ENCODE measurements at places on chromosomes 7 and 10.
A peak's percentile ranks its signal among the peaks of the same experiment; 100 is the strongest.

DNA sequence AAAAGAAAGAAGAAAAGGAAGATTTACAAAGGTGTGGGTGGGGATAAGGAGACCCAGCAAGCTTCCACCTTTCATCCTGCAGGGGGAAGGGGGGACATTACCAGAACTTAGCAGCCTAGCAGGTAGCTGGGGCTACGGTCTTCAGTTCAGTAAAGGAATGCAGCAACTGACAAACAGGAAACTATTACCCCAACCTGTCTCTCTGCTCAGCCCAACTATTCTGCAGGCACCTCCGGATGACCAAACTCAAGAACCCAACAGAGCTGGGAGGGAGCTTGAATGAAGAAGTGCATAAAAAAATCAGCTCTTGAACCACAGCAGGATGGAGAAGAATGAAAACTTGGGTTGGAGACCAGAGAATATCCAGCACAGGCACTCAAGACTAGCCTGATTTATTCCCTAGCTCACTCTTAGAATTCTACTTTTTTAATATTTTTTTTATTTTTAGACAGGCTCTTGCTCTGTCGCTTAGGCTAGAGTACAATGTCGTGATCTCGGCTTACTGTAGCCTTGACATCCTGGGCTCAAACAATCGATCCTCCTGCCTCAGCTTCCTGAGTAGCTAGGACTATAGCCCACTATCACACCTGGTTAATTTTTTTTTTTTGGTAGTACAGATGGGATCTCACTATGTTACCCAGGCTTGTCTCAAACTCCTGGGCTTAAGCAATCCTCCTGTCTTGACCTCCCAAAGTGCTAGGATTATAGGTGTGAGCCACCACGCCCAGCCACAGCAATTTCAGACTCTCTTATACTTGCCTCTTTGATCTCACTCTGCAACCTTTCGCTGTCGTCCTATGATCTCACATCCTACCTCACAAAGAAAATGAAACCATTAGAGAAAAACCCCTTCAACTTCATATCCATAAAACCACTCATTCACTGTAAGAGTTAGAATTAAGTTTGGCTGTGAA, 18.5 kb upstream of the C10orf67 start:
- no peak for DNase-seq

GRCh38 chr7:127000725-127001124, 252.0 kb downstream of the GRM8 start:
- DNase-seq: no peak

DNA sequence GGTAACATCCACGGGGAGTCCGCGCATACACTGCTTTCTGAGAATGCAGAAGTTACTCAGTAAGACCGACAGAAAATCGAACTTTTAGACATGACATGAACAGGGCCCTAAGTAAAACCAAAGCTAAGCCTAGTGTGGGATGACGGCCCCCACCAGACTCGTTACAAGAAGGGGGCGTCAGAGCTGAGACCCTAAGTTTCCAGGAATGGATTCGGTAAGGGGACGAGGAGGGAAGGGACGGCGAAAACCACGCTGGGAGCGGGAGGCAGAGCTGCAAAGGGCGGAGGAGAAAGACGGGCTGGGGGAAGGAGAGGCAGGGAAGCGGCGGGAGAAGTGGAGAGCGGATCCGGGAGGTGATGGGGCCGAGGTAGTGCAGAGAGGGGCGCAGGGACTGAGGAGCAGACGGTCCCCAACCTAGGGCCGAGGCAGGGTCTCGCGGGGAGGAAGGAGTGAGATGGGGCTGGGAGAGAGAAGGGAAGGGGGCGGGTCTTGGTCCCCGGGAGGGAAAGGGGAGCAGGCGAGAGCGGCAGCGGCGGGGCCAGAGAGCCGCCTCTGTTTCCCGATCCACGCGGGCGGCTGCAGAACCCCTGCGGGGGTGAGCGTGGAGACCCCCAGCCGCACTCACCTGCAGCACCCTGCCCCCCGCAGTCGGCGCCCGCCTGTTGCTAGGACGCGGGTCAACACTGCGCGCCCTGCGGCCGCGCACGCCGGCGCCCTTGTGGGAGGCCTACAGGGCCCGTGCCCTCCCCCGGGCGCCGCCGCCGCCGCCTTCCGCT, 513 bp downstream of the ODAD2 start:
- DNase-seq: no peak

GRCh38 chr7:57487957-57488356, 38.0 kb downstream of the ZNF716 start:
- no peak for DNase-seq

- DNase-seq: no peak
Measured at GRCh38 chr10:59135275-59135674, 41.2 kb upstream of the PHYHIPL start.

DNA sequence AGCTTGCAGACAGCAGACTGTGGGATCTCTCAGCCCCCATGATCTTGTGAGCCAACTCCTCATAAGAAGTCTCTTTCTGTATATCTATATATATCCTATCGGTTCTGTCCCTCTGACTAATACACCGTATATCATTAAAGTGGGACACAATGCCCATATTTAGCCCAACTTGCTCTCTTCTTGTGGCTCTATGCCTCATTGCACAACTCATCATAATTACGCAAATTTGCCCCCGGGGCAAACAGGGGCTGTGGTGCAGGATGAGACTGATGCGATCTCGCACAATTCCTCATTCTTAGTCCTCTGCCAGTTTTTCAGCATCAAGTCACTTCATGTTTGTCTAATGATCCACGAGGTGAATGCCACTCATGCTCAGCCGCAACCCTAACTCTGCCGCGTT, 183.2 kb downstream of the PRPF18 start:
- DNase-seq: peak; percentile 65

DNA sequence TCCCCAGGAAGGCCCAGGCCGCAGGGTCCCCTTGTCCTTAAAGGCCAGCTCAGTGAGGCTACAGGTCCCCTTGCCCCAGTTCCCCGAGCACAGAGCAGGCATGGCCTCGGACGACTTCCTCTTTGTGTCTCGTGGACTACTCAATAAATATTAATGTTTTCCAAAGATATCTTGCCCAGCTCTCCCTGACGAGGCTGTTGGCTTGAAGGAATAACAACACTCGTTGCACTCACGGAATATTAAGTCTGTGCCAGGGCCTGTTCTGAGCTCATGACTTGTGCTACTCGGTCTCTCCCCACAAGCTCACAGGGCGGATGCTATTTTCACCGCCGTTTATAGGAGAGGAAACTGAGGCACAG, 68.2 kb downstream of the CUX1 start:
- DNase-seq: no peak

GRCh38 chr10:6148908-6149307, 53.8 kb upstream of the PFKFB3 start:
- DNase-seq: no peak

- DNase-seq: no peak
Measured at GRCh38 chr7:2152646-2153045, 80.1 kb downstream of the MAD1L1 start.

- no peak for DNase-seq
Measured at GRCh38 chr10:46216003-46216634, 70.7 kb upstream of the ANTXRL start.

DNA sequence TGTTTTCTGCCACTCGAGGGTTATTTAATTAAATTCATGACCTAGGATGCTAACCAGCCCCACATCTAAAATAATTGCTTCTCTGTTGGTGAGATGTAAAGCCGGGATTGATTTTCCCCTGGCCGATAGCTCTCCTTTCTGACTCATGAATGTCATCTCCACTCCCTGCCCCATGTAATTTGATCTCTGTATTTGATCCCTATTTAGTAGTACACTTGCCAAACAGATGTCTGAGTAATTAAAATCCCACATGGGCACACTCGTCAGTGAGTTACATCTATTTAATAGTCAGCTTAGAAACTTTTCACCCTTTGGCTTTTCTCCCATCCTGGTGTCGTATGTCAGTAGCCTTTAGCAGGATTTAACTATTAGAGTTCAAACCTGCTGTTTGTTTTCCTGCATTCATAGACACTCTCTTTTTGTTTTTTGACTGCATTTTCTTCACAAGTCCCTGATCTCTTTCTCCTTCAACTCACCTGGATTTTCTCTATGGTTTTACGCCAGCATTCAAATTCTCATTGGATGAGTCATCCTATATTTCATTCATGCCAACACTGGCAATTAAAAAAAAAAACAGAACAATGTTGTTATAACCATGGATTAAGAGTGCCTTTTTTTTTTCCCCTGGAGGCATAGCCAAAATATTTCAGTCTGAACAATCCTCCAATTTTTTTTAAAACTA, 82.7 kb downstream of the SPAG6 start:
- no peak for DNase-seq

DNA sequence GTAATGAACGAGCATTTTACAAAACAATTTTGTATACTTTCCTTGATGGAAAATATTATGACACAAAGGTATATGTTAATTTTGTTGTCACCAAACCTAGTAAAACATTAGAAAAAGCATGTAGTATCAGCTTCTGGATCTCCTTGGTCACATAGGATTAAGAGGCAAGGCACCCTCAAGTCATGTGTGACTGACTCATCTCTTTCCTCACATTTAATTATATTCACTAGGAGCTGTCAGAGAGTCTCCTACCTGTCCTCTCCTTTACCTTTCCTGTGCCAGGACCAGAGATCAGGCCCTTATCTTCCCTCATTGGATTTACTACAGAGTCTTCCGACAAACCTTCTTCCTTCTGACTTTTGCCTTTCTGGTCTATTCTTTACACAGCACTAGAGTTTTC, 111.3 kb upstream of the RPA3 start:
- DNase-seq: no peak

GRCh38 chr10:19908991-19909696, 92.9 kb downstream of the PLXDC2 start:
- no peak for DNase-seq

- DNase-seq: no peak
Measured at GRCh38 chr7:85065306-85065705, 121.5 kb downstream of the SEMA3D start.

- no peak for DNase-seq
Measured at GRCh38 chr7:12907774-12908173, 220.3 kb downstream of the ARL4A start.

DNA sequence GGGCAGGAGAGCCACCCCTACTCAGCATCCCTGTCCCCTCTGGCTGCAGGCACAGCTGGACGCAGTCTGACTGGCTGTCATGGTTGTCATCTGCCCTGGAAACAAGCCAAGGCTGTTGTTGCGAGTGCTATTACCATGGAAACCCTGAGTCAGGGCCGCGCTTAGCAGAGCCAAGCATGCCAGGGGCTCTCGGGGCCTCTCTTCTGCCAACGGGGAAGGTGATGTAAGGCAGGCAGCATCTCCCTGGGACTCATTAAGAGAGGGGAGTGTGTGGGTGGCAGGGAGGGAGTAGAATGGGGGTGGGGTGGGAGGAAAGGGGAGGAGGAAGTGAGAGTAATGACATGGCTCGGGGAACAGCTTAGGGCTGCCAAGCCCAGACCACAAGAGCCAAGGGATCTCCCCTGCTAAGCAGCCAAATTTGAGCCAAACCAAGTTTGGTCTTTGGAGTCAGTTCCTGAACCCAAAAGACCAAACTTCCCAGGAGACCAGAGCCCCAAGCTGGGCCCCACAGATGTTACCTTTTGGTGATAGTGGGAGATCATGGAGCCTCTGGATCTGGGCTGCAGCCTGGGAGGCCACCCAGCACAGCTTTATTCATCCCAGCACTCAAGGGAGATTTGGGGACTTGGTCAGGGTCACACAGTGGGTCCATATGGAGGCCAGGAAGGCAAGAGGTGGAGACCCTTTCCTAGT, 67.6 kb downstream of the TMEM130 start:
- no peak for DNase-seq

DNA sequence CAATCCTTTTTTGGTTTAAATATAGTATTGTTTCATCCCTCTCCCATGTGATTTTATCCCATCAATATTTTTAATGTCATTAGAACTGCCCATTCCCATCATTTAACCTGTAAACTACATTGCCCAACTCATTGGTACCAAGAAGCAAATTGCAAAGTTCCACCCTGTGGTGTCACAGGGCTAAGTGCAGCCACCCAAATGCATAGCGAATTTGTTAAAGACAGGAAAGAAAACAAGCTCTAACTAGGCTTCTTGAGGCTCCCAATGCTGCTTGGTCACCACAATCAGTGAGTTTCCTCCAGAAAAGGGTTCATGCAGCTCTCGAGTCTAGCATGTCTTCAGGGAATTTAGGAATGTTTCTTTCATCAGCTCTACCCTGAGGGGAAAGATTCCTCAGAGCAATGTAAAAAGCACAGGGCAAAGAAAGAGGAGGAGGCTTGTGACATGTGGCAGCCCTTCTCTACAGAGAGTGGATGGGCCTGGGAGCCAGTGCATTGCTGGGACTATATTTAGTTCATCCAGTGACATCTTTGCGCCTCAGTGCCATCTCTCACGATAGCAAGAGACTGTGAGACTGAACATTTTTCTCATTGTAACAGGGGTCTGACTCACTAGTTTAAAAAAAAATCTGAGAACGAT, 58.1 kb downstream of the CAV1 start:
- DNase-seq: no peak

DNA sequence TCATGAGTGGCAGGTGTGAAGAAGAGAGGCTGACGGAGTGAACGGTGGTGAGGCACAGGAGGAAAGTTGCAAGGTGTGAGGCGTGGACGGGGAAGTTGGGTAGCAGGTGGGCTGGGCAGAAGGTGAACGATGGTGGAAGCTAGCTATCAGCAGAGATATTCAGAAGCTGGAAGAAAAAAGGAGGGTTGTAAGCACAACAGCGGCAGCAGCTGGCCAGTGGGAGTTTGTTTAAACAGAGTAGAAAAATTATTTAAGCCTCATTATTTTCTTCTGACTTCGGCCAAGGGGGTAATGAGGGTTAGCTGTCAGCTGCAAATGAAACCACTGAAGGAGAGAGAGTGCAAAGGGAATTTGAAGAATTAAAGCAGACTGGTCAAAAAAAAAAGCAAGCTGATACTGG, 62.1 kb upstream of the PRKAR2B start:
- DNase-seq: no peak

- no peak for DNase-seq
Measured at GRCh38 chr10:4315551-4315950, 510.5 kb upstream of the AKR1E2 start.

DNA sequence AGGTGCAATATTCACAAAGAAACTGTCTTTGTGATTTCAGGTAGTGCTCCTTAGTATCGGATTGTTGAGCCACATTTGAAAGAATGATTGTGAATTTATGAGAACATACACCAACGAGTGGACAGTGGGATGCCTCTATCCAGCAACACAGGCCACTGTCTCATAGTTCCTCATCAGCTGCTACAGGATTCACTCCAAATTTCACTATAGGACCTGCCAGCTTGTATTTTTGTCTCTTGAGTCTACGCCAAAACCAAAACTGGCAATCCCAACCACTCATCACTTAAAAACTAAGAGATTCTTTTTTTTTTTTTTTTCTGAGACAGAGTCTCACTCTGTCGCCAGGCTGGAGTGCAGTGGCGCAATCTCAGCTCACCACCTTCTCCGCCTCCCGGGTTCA, 964.5 kb downstream of the CNTNAP2 start:
- DNase-seq: no peak

DNA sequence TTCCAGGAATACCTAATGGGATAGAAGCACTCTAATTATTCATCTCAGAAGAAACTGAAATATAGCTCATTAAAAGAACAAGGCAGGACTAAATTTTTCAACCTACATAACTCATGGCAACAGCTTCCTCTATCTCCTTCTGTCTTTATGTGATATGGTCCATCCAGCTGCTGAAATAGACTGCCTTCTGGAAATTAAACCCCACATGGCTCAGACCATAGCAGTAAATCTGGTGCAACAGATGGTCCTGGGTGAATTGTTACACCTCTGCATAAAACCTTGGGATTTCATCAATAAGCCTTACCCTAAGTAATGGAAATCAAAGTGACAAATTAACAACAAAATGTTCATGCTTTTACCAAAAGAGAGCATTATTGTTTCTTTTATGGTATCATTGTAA, 205.6 kb upstream of the CSTF2T start:
- no peak for DNase-seq
